ENCODE measurements at places on chromosomes 7 and 10.

DNA sequence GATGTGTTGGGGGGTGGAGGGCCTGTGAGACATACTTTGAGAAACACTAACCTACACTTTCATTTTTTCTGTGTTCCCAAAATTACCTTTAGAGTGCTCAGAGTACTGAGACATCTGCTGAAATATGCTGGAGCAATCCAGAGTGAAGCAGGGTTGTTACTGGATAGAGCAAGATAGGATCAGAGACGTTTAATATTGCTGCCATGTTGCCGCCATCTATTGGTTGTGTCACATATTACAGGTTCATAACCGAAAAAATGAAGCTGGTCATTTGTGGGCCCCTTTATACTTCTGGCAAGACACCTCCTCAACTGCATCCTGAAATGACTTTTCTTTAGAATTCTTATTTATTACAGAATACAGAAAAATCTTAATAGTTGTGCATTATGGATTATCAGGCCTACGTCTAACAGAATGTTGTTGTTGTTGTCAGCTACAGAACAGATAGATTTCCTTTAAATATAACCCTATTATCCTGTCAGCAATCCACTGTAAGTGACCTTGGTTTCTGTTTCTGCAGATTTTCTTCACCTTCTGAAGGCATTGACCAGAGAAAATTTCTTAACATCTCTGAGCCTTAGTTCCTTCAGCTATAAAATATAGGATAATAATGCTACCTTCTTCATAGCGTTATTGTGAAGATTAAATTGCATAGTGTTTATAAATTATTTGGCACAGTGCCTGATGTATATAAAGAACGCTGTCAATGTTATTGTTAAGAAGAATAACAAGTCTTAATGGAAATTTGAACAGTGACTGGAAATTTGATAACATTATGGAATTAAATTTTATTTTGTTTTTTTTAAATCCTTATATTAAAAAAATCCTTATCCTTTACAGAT lies 16.2 kb upstream of the DLD start:
- no peak for DNase-seq

GRCh38 chr10:23543691-23544380 lies 105.0 kb downstream of the OTUD1 start:
- no peak for DNase-seq

GRCh38 chr7:124246262-124246863 lies 213.5 kb upstream of the TMEM229A start:
- no peak for DNase-seq

DNA sequence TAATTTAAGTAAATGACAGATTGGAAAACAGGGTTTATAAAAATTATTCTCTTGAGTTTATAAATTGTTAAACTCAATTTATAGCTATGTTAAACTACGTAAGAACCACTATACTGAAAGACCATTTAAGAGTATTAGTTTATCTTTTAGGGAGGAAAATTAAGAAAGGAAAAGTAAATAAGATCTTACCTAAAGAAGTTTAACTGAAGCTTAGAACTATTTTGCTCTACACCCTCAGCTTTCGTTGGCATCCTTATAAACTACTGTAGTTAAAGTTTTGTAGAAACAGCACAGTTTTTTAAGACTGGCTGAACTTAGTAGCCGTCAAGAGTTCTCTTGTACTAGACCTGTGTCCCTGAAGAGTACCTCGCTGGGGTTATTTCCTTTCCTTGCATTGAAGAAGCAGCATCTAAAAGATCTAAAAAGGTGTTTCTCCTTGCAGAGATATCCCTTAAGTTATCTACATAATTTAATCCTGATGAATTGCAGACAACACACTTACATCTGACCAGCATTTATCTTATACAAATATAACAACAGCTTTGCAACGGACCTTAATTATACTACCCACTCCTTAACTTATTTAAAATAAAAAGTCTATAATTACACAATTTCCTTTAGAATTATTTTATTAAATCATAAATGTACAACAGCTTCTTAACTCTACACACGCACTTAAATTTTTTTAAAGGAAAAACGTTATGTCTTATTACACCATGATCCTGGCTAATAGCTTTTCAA lies 9.1 kb downstream of the HNRNPA2B1 start:
- DNase-seq: no peak

GRCh38 chr7:94600267-94600666 lies 55.7 kb downstream of the SGCE start:
- DNase-seq: no peak

DNA sequence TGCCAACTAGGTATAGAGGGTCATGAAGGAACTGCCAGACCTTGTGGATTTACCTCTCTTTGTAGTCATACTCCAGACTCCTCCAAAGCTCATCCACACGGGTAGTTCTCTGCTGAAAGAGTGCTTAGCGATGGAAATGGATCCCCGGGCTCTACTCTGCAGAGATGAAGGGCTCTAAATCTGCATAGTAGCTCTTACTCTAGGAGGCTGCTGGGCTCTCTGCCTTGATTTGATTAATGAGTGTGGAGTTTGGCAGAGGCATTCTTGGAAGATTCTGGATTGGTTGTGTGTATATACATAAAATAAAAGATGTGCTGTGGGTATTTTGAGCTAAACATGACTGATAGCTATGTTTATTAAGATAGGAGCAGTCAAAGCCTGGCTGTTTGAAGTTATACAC lies 21.3 kb upstream of the CPXM2 start:
- DNase-seq: no peak

Data from activated CD4-positive, CD25-positive, alpha-beta regulatory T cell treated with anti-CD3 and anti-CD28 coated beads, Interleukin-2, amount 50 U/mL, for 72 hours (primary cell).